ENCODE measurements at places on chromosomes 2 and 18. TPM values are rescaled to one million over a fixed set of nuclear protein-coding genes. Genes with fewer than 3 reads are reported as not detected.
A peak's percentile ranks its signal among the peaks of the same experiment; 100 is the strongest.

HAAO gene
- not detected for total RNA-seq

FOXD4L1 gene
- not detected for total RNA-seq

- H3K27me3 ChIP-seq = no peaks in the 10 kb centered on the region
- no peak overlapping the region for H3K27ac ChIP-seq
- no peak for DNase-seq
- no peaks in the 10 kb centered on the region for H3K36me3 ChIP-seq
- no peaks in the 10 kb centered on the region for H3K4me1 ChIP-seq
Measured at GRCh38 chr2:109259671-109260070, 130.7 kb downstream of the SH3RF3 start.

DNA sequence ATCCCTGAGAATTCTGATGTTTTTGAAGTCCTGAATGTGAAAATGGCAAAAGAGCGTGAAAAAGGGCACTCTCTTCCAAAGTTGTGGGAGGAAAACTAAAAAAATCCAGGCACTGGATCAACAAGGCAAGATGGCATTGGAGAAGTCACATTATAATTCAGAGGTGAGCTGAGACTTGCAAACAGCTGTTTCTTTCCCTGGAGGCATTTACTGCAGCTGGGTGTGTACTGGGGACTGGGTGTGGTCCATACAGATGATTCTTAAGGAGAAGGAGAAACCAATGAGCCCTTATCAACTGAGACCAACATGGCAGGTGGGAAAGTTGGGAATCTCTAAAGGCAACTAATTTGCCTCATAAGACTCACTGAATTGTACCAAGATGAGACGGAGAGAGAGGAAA is 313.9 kb downstream of the TRIB2 start:
- H3K36me3 ChIP-seq = no peaks in the 10 kb centered on the region
- H3K4me3 ChIP-seq = no peak overlapping the region
- no peak for DNase-seq
- H3K27ac ChIP-seq = no peak overlapping the region
- no peaks in the 10 kb centered on the region for H3K27me3 ChIP-seq

DNA sequence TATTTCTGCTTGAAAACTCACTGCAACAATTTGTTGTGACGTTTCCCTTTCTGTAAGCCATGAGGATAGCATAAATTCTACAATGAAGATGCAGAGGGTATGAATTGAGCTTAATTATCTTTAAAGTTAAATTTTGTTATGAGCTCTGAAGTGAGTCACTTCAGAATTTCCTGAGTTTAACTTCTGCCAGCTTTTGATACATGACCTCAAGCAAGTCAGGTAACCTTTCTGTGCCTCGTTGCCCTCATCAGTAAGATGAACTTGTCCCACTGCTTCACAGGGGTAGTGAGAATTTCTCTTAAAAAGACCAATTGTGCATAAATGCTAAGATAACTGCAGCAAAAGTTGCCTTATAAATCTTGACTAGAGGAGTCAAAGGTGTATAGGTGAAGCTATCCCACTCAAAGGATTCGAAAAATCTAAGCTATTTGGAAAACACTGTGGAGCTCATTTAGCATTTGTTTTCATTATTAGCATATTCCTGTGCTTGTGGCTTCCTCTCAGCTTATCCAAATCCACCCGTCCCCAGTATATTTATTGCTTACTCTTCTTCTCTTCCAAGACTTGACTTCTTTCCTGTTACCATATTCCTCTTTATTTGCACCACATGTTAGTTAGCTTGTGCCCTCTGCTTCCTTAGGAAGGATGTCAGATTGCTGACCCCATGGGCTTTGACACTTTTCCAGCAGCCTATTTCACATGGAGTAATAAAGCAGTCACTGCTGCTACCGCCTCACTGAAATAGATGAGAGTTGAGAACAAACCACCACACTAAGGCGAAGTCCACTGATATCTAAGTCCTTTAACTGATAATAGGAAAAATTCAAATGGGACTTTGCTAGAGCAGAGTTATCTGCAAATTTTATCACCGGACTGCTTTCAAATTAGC is 428.6 kb downstream of the ERBB4 start:
- no peaks in the 10 kb centered on the region for H3K36me3 ChIP-seq
- DNase-seq = no peak
- H3K27me3 ChIP-seq = no peaks in the 10 kb centered on the region
- H3K4me3 ChIP-seq = no peak overlapping the region
- no peaks in the 10 kb centered on the region for H3K4me1 ChIP-seq

DNA sequence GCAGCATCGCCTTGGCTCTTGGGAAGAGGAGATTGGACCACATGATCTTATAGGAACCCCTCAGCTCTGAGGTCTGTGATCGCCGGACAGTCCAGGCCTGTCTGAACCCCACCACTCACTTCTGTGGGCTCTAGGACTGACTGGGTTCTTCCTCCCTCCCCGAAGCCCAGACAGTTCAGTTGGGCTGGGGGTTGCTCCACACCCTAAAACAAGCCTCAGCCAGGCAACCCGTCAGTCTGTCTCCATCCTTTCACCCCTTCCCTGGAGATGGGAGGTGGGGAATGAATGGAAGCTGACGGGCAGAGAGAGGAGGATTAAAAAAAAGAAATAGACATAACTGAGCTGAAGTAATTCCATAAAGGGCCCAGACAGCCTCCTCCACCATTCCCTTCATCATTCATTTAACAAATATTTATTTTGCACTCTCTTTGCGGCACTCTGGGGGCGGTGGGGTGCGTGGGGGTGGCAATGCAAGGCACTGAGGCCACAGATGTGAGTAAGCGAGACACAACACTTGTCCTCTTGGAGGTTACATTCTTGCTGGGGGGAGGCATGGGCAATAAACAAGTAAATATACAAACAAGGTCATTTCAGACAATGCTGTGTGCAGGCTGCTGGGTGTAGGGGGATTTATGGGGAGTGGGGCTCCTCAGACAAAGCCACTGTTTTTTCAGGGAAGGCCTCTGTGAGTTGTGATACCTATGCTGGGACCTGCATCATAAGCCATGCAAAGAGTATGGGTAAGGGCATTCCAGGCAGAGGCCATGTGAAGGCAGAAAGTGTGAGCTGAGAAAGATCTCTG is 12.9 kb downstream of the WNT10A start:
- H3K4me1 ChIP-seq = peaks cover 72% of the 10 kb centered on the region
- H3K27ac ChIP-seq = peak overlapping the region; percentile 82
- no peak for DNase-seq
- no peaks in the 10 kb centered on the region for H3K27me3 ChIP-seq

All from CD4-positive, alpha-beta T cell (primary cell).